ENCODE measurements at places on chromosomes 3 and 15.

DNA sequence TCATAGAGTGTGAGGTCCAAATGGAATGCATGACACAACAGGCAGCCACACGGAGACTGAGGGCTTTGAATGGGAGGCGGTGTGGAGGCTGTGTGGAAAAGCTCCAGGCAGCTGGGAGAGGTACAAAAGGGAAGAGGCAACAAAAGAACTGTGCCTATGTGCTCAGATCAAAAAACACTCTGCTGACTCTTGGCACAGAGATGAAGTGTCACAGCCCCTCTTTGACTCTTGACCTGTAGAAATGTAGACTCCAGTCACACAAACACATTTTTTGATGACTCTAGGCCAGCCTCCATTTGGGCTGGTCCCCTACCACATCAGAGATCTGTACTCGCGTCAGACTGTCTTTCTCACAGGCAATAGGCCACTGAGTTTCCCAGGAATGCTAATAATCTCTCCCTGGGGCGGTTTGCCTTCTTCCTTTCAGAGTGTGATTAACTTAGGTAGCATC lies 456.0 kb downstream of the TUSC7 start:
- DNase-seq, result no peak

DNA sequence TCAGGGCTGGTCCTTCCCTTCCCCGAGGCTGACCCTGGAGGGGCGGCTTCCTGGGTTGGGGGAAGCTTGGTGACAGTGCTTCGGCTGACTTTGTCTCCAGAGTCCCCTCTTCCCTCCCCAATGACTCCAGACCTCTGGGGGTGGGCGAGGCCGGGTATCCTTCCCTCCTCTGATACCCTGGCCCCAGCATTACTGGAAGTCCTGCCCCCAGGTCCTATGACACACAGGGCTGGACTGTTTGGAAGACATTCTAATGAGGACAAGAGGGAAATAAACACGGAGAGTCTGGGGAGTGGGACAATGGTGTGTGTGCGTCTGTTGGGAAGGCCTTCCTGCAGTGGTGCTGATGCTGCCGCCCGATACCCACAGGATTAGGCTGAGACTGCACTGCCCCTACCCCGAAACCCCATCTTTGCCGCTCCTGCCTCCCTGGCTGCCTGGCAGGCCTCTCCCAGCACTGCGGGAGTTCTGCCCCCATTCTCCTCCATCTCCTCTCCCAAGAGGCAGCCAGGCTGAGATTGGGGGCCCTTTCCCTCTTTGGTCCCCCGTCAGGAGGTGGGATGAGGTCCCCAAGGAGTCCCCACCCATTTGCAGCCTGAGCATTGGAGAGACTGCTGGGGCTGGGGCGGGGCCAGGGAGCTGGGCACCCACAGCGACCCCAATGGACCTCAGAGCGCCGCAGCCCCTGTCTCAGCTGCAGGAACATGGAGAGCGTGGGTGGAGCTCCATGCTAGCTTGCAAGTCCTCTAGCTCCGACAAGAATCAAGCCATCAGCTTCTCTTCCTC lies 29.7 kb upstream of the FBLN2 start:
- DNase-seq, result no peak

DNA sequence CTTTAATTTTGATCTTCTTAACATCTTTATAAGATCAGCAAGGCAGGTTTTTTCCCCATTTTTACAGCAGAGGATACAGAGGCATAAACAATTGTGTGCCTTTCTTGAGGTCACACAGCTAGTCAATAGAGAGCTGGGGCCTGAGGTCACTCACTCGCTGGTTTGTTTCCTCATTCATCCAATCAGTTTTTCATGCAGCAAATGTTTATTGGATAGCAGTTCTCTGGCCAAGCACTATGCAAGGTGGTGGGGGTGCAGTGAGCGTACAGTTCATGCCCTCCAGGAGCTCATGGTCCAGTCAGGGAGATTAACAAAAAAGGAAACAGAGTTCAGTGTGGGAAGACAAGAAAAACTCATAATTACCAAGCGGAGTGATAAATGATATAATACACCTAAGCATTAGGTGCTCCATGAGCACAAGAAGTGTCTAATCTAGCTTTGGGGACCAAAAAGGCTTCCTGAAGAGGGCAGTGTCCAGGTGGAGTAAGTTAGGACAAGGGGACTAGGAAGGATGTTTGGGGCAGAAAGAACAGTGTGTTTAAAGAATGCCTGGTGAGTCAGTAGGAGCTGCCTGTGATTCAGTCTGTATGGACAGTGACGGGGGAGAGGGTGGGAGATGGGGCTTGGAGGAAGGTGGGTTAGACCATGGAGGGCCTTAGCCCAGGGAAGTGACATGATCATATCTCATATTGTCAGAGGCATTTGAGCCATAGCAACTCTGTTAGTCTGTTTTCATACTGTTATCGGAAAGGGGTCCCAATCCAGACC lies 29.3 kb downstream of the MAP2K5 start:
- no peak for DNase-seq

DNA sequence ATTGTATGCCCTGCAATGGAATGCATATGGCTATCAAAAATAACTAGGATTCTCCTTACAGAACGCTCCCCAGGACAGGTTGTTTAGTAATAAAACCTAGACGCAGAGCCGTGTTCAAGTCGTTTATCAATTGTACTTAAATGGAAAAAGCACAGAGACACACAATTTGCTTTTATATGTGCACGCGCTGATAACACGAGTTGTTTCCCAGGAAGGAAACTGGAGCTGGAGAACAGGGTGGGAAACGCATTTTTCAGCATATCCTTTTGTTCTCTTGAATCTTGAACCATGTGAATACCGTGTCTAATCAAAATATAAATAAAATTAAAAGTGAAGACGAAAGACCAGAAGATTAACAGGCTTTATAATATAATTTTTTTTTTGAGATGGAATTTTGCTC lies 3.6 kb upstream of the ANPEP start:
- no peak for DNase-seq

DNA sequence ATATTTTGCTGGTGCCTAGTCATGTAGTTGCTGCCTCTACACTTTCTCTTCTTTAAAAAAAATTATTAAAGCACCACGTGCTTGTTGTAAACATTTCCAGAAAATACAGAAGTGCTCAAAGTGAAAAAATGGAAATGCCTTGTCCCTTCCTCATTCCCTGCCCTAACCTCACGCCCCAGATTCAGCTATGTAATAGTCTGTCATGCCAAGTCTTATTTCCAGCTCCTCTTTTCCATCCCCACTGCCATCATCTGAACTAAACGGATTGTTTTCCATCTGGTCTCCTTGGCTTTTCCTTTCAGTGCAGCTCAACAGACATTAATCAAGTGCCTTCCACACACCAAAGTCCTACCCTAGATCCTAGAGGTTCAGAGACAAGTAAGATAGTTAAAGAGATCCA lies 15.5 kb downstream of the ZNF774 start:
- no peak for DNase-seq

GRCh38 chr15:63043335-63044076 lies 959 bp downstream of the TPM1 start:
- no peak for DNase-seq

DNA sequence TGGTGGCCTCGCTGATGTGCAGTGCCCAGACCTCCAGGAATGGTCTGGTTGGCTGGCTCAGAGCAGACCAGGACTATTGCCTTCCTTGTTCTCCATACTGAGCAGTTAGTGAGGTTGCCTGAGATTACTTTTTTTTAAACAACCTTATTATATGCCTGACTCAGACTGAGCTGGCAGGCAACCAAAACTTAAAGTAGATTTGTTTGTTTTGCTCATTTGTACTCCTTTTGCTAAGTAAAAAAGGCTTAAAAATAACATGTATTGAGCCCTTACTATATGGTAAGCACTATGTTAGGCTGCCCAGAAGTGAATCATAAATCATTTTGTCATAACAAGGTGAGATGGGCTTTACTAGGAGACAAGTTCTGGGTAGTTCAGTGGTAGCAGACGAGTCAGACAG lies 92.4 kb downstream of the GHSR start:
- no peak for DNase-seq

DNA sequence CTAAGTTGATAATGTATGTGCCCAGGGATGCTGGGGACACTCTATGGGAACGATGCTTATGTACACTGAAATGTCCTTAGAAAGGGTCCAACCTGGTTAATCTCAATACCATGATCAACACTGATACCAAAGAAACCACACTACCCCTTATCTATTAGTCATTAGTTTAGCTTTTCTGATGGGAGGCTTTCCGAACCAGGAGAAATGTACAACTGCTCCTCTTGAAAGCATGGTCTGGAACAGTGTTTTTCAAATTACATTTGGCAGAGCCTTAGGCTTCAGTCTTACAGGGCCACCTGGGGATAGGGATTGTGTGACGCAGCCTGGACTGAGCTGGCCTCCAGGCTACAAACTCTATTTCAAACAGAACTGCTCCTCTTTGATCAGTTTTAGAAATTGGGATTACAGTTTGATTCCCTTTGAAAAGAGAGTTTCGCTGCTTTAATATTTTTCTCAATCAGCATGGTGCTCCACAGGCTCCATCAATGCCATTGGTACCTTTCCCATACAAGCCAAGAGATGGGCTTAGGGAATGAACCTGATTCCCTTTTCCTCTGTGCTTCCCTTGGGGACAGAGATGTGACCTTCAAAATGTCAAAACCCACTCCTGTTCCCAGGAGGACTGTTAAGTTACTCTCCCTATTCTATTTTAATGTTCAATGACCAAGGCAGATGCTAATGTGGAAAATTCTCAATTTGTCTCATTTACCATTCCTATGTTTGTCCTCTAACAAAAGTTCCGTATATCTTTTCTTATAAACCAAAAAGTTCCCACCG lies 296.0 kb upstream of the ADAMTS9 start:
- DNase-seq, result no peak

DNA sequence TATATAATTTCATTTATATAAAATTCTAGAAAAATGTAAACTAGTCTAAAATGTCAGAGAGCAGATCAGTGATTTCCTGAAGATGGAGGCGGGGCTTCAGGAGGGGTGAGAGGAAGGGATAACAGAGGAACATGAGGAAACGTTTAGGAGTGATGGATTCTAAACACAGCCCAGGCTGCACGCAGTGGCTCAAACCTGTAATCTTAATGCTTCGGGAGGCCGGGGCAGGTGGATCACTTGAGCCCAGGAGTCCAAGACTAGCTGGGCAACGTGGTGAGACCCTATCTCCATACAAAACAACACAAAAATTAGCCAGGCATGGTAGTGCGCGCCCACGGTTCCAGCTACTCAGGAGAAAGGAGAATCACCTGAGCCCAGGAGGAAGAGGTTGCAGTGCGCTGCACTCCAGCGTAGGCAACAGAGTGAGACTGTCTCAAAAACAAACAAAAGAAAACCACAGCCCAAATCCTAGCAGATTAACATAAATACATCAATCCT lies 18.0 kb upstream of the IQCF1 start:
- DNase-seq, result no peak

DNA sequence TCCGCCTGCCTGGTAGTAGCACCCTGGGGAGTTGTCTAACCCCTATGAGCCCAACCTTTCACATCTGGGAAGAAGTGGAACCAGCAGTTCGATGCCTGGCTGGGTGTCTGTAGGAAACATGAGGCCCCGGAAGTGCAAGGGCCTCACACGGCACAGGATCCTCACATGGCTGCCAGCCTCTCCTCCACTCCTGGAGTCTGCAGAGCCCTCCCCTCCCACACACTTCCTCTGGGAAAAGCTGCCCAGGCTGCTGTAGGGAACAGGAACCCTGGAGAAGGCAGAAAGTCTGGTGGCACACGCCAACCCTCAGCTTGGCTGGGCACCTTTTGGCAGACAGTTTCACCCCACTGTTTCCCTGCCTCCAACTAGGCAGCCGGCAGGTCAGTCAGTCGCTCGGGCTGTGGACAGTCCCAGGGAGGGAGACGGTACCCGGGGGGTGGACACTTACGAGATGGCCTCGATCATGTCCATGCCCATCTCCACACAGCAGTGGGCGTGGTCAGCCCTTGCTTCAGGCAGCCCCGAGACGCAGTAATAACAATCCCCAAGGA lies 118.4 kb downstream of the ADCY5 start:
- DNase-seq, result no peak
